A673 (cell line): ENCODE measurements at places on chromosomes 12 and 14. TPM values are rescaled to one million over a fixed set of nuclear protein-coding genes. Genes with fewer than 3 reads are reported as not detected.

GRCh38 chr14:23154964-23155587, 28.4 kb downstream of the SLC7A8 start:
- DNase-seq, result peak; percentile 92

The PSMD9 gene
- total RNA-seq, result 78.3 and 86.4 TPM in 2 replicates

DNA sequence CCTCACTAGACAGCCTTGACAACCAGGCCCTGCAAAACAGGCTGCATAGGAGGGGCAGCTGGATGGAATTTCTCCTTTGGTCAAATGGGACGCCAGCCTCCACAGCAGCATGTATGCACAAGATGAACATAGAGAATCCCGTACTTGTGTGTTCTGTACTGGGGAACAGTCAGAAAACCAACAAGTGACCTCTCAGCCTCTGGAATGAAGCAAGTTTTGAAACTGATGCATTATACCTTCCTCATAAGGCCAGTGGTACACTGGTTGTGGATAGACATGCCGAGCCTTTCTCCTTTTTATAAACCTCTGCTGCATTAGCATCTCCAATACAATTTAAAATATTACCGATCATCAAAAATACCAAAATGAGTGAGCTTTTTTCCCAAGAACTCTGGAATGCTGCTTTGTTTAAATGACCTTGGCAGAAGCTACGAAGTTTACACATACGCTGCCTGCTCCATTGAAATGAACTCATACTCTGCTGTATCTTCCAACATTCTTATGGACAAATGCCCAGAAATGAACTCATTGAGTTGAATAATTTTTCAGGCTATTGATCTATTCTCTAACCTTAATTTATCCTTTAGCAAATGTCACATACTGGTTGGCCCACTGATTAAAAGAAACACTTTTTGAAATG, 47.6 kb upstream of the FERMT2 start:
- no peak for DNase-seq

DNA sequence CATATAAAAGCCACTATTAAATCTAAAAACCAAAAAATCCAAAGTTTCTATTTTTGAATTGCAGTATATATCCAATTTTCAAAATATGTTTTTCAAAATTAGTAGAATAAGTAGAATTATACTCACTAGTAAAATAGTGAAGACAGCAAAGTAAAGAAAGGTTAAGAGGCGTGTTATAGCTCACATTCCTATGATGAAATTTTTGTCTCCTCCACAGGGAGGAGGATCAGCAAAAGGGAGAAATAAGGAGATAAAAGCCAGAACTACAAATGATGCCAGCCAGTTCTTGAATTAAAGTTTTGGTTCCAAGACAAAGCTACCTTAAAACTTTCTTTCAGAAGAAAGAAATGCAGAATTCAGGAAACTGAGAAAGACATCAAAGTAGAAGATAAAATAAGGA, 50.0 kb downstream of the C2CD5 start:
- no peak for DNase-seq

DNA sequence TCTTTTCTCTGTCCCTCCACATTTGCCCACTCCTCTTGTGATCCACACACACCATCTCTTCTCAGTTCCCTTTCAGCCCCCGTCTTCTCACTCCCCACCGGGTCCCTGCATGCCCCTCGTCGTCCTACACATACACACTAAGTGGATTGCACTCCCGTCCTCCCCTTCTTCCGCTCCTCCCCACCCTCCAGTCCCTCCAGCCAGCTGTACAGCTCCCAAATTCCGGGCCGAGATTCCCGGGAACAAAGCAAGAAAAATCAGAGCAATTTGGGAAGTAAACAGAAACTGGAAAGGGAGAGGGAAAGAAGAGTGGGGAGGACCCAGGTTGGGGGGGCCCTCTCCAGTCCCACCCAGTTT, 282 bp upstream of the IGFBP6 start:
- peak; percentile 15 for DNase-seq
